ENCODE measurements at places on chromosomes 7 and 10.

- peak; percentile 97 for DNase-seq
Observed at GRCh38 chr7:55552320-55553023, 19.8 kb downstream of the VOPP1 start.

- DNase-seq = no peak
Observed at GRCh38 chr7:32253299-32253698, 183.1 kb upstream of the PDE1C start.

- no peak for DNase-seq
Observed at GRCh38 chr7:29955075-29955792, 34.4 kb downstream of the SCRN1 start.

DNA sequence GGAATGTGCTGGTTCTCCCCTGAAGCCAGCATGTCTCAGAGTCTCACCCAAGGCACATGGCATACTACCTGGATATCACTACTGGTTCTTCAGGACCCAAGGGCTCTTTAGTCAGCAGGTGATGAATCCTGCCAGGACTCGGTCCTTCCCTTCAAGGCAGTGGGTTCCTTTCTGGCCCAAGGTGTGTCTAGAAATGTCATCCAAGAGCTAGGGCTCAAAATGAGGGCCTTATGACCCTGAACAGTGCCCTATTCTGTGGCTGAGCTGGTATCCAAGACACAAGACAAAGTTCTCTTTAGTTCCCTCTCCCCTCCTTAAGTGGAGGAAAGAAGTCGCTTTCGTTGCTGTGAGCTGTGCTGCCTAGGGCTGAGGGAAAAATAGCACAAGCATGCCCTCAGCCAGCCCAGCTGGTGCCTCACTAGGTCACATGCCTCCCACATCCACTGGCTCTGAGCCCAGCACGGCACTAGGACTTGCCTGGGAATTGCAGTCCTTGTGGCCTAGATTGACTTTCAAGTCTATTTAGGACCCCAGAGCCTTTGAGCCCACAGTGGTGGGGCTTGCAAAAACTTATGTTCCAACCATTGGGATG is 106.0 kb downstream of the BMS1 start:
- DNase-seq = no peak

DNA sequence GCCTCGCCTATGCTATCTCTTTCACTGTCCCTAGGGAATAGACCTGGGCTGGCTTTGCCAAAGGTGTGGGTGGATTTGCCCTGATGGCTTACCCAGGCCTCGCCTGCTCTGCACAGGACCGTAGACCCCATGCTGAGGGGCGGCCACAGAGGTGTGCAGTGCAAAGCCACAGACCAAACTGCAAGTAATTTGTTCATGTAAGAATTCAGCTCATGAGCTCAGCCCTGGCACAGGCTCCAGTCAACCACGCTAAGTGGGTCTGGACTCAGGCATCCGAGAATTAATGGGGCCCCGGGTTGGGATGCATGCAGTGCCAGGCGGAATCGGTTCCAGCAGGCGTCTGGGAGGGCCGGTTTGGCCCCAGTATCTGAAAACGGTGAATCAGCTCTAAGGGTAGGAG is 445.2 kb downstream of the DNAJB6 start:
- no peak for DNase-seq

- no peak for DNase-seq
Observed at GRCh38 chr10:8473205-8473604, 418.7 kb downstream of the GATA3 start.

- no peak for DNase-seq
Observed at GRCh38 chr10:97891497-97892167, 42.0 kb downstream of the GOLGA7B start.

GRCh38 chr10:26815500-26815899 is 45.3 kb downstream of the ABI1 start:
- DNase-seq = no peak

DNA sequence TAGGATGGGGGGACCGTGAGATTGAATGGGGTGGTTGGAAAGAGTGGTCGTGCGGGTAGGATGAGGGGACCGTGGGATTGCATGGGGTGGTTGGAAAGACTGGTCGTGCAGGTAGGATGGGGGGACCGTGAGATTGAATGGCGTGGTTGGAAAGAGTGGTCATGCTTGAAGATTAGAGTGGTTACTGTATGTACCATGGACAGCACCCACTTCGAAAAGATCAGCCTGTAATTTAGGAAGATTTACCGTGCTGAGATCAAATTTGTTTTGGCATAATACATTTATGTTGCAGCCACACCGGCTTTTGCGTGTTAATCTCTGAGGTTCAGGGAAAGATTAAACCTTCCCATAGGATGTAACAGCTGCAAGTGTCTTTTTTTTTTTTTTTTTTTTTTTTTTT is 495.2 kb upstream of the ADARB2 start:
- DNase-seq = no peak

GRCh38 chr10:85318809-85319807 is 990.7 kb downstream of the CCSER2 start:
- DNase-seq = no peak

GRCh38 chr10:10293041-10293440 is 724.6 kb upstream of the CELF2 start:
- no peak for DNase-seq

- DNase-seq = peak; percentile 86
Observed at GRCh38 chr7:6392712-6393666, 54.8 kb downstream of the DAGLB start.

- DNase-seq = no peak
Observed at GRCh38 chr7:116165717-116166116, 44.6 kb upstream of the TES start.

DNA sequence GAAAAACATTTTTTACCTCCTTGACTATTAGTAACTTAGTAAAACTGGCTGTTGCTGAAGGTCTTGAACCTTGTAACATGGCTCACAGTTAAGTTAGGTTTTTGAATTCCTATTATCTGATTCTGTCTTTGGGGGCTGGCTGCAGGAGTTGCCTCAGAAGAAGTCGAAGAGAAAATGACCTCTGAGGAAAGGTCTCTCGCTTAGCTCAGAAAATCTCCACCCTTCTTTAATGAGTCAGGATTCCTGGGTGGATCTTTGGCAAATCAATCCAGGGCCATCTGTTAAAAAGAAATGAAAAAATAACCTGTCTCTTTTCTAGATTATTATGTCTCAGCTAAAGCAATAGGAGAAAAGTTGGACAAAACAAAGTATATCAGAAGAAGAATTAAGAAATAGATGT is 267.8 kb upstream of the SEMA3C start:
- DNase-seq = peak; percentile 52

DNA sequence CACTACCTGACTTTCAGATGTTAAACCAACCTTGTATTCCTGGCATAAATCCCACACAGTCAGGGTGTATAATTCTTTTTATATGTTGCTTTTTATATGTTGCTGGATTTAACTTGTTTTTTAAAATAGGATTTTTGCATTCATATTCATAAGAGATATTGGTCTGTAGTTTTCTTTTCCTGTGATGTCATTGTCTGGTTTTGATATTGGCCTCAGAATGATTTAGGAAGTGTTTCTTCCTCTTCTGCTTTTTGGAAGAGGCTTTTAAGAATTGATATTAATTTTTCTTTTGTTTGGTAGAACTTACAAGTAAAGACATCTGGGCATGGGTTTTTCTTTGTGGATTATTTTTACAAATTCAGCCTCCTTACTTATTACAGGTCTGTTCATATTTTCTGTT is 93.1 kb downstream of the CARD11 start:
- DNase-seq = no peak

DNA sequence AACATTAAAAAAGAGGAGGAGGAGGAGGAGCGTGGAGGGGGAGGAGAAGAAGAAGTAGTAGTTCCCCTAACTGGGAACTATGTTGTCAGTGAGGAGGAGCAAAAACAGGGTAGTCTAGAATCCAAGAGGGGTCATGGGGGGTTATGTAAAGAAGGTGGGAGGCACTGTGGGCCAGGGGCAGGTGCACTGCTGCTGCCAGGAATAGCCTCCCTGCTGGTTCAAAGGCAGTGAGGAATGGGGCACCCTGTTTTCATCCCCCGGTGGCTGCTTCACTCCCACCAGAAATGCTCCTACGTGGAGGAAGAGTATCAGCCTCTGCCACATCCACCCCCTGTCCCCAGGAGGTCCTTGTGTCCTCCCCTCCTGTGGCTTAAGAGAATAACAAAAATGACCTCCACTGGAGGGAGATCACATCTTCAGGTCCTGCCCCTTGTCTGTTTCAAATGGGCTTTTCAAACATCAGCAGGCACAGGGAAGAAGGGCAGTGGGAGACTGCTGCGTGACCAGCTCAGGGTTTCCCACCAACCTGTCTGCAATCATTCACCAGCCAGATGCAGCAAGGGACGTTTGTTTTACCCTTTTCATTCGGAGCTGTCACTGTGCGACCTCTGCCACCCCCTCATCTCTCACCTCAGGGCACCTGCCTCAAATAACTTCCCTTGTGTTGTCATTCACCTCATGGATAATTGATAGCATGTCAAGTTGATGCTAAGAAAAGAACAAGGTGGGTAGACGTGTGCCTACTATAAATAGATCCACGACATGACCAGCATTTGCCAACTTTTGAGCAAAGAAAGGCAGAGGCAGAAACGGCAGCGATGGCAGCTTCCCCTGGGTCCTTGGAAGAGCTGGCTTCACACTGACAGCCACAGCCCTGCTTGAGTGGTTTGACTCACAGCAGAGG is 92.6 kb downstream of the DGKI start:
- no peak for DNase-seq

DNA sequence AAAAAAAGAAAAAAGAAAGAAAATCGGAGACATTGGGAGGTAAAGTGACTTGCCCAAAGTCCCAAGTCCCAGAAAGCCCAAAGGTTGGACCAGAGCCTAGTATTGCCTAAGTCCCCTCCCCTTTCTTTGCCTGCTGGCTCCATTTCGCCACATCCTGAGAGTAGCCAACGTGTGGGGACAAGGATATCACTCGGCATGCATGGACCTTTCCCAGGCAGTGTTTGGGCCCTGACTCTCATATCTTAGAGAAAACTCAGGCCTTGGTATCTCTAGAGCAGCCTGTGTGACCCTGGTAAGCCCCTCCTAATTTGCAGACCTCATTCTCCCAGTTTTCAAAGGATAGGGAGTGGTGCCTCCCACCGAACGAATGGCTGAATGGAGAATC is 294.2 kb upstream of the ZMIZ1 start:
- no peak for DNase-seq

- DNase-seq = no peak
Observed at GRCh38 chr7:96479015-96479645, 157.2 kb upstream of the SLC25A13 start.

GRCh38 chr10:111116762-111117445 is 40.1 kb downstream of the ADRA2A start:
- DNase-seq = no peak

DNA sequence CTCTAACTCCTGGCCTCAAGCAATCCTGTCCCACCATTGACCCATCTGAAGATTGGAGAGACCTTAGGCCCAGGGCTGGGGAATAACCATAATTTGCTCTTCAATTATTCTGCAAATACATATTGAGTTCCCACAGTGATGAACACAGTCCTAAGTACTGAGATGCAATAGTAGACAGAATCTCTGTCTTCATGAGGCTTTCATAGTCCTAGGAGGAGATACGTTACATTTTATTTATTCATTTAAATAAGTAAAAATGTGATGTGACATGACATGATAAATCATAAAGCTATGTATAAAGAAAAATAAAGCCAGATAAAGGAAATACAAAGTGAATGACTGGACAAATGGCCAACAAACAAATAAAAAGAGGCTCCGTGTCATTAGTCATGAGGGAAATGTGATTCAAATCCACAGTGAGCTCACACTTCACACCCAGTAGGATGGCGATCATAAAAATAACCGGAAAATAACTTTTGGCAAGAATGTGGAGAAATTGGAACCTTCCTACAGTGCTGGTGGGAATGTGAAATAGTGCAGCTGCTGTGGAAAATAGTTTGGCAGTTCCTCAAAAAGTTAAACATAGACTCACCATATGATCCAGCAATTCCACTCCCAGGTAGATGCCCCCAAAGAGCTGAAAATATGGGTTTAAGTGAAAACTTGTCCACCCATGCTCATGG is 52.1 kb upstream of the JCAD start:
- peak; percentile 83 for DNase-seq

- peak; percentile 11 for DNase-seq
Observed at GRCh38 chr7:118949031-118949430, 724.5 kb downstream of the ANKRD7 start.

DNA sequence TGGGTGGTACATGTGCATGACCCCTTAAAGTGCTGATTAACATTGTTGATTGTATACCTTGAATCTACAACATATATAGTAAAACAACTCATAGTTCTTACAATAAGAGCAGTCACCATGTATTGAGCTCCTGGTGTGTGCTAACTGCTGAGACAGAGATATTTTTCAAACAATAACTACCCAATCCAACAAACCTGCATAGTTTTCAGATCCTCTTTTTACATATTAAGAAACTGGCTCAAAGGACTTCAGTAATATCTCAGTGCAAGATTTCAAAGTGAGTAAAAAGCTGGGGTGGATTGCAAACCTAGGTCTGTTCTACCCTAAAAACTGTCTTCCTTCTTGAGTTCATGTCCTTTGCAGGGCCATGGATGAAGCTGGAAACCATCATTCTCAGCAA is 272.2 kb downstream of the SNX13 start:
- DNase-seq = no peak

DNA sequence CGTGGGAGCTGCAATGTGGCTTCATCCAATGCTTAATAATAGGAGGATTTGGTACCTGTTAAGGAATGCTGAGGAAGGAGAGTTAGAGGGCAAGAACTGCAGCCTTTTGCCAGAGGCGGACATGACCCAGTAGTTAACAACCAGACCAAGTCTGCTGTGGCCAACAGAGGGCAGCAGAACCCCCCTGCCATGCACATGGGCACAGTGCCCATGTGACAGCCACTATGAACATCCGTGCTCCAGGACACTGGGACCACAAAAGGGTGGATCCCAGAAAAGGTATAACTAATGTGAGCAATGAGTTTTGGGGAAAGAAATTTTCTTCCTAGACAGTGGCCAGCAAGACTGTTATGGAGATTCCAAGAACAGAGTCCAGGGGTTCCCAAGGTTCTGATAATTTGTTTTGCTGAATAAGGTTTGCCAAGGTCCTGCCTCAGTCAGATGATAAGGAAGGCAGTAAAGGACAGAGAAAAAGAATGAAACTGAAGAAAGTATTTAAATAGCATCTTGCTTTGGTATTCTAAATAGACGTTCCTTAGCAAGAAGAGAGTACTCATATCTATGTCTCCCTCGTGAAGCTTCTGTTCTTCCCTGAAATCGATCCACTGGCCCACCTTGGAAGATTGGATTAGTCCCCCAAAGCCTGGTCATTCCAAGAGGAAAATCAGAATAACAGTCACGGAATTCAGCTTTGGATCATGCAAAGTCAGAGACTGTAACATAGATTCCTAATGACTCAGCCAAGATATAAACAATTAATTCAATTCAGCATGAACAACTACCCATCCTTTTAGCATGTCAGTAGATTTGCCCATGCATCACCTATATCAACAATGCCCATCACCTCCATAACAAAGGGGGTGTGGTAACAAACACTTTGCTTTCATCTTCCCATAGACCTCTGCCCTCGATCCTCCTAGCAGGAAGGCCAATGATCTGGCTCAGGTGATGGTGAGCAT is 56.0 kb downstream of the LGI1 start:
- DNase-seq = peak; percentile 18

- DNase-seq = peak; percentile 73
Observed at GRCh38 chr10:63133821-63134557, 861 bp downstream of the NRBF2 start.

DNA sequence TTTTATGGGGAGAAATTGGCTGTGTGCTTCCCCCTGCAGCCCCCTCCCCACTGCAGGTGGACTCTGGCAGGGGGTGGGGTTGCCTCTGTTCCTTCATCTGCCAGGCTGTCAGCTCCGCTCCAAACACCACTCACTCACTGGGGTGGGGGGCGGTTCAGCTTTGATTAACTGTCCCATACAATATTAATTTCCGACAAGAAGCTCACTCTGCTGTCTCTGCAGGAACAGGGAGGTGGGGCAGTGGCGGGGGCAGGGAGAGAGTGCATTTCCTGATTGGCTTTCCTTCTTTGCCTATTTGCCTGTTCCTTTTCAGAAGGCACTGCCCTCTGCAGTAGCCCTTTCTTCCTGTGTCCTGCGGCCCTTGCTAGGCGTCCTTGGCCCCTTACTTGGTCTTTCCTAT is 500.8 kb downstream of the PLXNA4 start:
- no peak for DNase-seq

Measured in iris pigment epithelial cell (primary cell).